Fibroblast of upper back skin (primary cell): ENCODE measurements at places on chromosomes 6 and 20.

- DNase-seq: peak; percentile 36
These were observed 107.8 kb downstream of the SMLR1 start for GRCh38 chr6:130934848-130935585.

- DNase-seq: peak; percentile 49
These were observed 26.1 kb upstream of the NEDD9 start for GRCh38 chr6:11258260-11259237.

DNA sequence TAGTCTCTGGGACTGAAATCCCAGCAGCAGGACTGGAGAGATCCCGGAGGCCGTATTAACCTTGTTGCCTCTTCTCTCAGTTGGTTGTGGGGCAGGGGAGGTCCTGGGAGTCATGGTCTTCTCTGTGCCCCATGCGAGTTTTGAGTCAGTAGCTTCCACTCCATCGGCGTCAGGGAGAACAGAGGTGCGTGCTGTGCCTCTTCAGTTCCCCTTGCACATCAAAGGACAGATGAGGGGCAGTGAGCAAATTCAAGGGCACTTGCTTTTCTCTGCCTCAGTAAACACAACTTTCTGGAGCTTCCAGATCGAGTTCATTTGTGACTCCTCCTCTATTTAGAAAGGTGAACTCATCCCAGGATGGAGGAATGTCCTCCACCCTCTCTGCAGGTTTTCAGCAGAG, 48.6 kb downstream of the MOCS1 start:
- DNase-seq: no peak

- no peak for DNase-seq
These were observed 23.9 kb upstream of the VSTM2L start for GRCh38 chr20:37878835-37879599.

DNA sequence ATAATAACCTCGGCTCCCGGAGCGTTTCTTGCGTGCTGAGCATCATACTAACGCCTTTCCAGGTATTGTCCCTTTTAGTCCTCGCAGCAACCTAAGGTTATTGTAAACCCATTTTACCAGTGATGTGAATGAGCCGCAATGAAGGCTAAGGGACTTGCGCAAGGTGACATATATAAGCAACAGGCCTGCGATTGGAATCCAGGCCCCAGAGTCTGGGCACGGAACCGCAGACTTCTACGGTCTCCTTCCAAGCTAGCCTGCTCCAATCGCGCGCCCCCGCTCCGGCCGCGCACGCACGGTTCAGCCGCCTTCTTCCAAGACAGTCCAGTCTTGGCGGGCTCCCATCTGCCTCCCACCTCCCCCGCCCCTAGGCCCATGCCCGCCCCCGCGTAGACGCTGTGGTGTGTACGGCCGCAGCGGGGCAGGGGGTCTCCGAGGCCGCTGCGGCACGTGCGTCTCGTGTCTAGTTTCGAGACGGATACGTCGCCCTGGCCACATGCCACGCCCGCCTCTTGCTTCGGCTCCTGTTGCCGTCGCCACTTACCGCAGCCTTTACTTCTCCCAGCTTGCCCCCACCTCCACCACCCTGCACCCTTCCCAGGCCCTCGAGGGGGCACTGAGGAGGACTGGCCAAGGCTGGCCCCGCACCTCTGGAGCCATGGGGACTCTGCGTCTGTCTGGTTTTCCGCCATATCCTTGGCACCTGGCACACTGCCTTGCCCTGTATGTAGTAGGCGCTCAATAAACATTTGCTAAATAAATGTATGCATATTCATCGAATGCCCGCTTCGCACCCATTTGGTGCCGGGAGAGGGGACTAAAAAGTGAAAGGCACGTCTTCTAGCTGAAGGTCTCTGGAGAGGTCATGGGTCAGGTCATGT, 855 bp upstream of the GFOD1 start:
- peak; percentile 25 for DNase-seq

- no peak for DNase-seq
These were observed 203.0 kb upstream of the RGS17 start for GRCh38 chr6:153334121-153334520.

DNA sequence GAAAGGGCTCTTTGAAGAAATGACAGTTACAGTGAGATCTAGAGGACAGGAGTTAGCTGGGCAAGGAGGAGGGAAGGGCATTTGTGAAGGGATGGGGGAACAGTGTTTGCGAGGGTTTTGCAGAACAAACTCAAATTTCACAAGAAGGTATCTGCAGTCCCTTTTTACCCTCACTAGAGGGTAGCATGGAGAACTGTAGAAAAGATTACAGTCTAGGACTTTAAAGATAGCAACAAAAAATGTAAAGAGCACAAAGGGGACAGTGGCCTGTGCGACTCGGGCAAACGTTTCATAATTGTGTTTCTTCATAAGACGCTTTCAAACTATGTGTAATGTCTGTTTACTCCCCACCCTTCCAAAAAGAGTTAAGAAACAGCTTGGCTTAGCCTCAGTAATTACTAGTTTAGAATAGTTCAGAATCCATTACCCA, 21.2 kb upstream of the ASXL1 start:
- peak; percentile 43 for DNase-seq

DNA sequence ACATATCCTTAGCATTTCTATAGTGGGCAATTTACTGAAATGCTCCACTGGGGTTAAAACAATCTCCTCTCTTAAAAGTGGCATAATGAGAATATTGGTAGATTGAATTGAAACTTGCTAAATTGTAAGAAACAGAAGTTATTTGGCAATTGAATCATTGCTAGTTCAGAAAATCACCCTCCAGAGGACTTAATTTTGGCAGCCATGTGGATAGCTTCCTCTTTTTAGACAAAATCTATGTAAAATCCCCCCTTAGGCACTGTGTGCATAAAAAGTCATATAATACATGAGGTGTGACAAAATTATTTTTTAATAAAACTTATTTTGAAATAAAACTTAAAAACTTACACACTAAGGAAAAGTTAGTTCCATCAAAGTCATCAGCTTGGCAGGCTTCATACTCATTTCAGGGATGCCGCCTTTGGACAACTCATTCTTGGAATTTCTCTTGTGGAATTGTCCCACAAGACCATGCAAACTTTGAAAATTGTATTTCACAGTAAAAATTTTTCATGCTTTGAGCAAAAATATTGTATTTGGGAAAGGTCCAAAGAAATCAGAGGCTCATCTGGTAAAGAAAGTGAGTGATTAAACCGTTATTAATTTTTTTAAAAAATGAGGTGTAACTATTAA, 473.0 kb downstream of the BCKDHB start:
- peak; percentile 6 for DNase-seq

- no peak for DNase-seq
These were observed 39.0 kb upstream of the PLN start for GRCh38 chr6:118509009-118509617.

DNA sequence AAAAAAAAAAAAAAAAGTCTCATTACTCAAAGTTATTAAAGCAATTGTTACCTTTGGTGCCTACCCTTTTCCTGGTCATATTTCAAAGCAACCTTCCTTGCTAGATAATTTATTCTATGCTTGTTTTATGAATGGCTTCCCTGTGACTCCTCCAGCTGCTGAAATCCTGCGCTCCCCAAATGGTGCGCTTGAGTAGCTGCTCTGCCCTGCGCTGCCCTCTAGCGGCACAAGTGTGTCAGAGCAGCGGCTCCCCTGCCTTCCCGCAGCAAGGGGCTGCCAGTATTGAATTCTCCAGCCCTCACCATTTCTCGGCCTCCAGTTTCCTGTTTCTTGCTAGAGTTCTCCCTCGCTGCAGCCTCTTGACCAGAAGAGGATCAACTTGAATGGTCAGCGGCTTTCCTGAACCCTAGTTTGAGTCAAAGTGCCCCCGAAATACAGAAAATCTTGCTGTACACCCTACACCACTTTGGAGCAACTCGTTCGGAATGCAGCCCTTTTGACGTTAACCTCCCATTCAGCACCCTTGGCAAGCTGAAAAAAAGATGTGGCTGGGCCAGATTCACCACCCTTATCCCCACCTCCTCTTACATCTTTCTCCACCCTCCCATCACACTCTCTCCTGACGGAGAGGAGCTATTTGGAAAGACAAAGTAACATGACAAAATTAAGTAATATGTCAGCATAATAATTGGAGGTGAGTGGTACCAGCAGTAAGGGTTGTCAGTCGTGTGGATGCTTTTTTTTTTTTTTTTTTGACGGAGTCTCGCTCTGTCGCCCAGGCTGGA, 60.4 kb upstream of the KLHL31 start:
- peak; percentile 68 for DNase-seq

GRCh38 chr20:12659942-12660341, 348.8 kb upstream of the SPTLC3 start:
- no peak for DNase-seq

GRCh38 chr6:3190056-3190455, 32.7 kb upstream of the TUBB2A start:
- no peak for DNase-seq

DNA sequence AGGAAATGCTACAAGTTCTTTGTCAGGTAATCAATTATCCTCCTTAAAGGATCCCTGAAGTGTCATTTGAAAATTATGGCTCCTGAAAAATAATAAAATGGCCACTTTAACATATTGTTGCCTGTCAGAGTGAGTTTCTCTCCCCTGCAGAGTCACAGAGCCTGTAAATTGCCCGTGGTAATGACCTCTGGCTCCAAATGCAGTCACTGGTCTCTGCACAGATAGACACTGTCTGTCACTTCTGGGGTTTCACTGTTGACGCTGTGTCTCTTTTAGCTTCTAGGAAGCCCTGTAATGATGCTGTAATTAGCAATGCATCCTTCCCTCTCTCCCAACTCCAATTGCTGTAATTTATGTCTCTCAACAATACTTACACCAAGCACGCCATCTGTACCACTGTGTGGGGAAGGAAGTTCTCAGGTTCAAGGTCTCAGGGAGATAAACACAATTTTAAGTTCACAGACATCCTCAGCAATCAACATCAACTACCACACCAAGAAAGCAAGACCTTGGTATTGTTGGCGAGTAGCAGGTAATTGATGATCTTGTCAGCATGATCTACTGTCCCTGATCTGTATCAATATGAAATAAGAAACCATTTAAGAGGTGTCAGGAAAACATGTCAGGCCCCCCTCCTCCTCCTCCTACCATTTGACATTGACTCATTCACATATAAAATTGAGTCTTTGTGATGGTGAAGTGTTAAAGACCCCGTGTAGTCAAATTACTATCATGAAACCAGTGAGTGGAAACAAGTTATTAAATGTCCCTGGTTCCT, 91.2 kb upstream of the SULF2 start:
- DNase-seq: no peak

DNA sequence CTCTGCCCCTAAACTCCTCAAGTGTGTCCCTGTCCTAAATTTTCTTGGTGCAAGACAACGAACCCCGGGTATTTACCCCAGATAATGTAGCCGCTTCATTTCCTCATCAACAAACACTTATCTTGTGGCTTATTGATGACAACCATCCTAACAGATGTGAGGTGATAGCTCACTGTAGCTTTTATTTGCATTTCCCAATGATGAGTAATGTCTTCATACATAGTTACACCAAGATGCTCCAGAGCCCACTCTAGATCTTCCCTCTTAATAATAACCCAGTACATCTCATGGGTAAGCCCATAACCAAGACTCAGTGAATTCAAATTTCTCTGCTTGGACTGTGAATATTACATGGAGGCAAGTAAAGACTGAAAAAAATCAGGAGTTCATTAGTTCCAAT, 48.2 kb upstream of the BEND6 start:
- peak; percentile 63 for DNase-seq

DNA sequence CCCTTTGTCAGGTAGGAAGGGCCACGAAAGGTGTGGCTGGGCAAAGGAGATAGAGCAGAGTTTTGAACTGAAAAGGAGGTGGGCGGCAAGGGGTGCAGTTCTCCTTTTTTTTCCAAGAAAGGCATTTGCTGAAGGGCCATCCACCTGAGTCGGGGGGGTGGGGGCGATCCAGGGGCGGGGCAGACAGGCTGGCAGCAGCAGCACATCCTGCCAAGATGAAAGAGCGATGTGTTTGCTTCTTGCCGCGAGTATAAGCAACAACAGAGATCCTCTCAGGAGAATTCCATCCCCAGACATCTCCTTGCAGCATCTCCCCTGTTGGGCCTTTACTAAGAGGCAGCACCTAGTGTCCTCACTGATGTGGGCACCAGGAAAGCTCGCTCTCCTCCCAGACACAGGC, 516.5 kb downstream of the CD83 start:
- DNase-seq: no peak

DNA sequence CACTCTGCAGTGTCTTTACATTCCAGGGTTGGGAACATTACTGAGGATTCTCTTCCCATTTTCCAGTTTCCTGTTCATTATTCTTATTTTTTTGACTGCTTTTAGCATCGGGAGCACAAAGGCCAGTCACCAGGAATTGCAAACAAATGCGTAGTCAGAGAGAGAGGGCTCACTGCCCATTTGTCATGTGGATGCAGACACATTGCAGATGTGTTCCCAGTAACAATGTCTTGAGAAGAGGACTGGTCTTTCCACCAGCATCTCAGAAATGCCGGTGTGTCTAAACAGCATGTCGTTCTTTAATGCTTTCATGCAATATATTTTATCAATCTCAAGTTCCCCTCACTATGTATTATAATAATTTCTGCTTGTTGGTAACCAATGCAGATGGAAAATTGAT, 952 bp upstream of the TAAR6 start:
- no peak for DNase-seq

- DNase-seq: peak; percentile 73
These were observed 11.2 kb downstream of the SLC35A1 start for GRCh38 chr6:87483929-87484328.

DNA sequence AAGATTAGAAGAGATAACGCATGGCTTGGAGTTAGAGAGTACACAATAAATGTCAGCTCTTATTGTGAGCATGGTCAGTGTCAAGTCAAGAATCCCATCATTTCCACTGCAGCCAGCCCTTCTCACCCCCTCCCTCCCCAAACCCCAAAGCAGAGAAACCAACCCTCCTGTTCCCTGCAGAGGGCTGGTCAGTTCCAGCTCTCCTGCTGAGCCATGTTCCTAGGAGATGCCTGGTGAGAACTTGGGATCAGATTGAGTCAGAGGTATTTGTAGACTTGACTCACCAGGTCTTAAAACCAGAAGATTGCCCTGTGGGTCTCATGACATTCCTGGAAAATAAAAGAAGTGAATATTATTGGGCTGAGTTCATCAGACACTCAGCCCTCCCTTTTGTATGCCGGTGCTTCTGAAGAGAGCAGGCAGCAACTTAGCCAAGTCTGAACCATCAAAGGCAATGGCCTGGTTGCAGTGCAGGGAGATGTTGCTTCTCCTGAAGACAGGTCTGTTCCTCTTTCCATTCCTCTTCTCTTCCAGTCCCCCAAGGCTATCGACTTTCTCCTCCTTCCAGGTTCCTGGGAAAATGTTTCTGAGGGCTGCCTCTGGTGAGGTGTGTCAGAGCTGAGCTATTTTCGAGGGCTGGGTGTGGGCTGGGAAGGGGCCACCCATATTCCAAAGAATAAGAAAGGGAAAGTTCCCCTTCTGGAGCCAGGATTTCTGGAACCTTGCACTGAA, 278.2 kb upstream of the SUPT3H start:
- DNase-seq: peak; percentile 100

GRCh38 chr6:25576919-25577318, 75.1 kb upstream of the SCGN start:
- DNase-seq: no peak

- DNase-seq: no peak
These were observed 23.0 kb downstream of the RNASET2 start for GRCh38 chr6:166933396-166933795.

- no peak for DNase-seq
These were observed 10.2 kb upstream of the RCAN2 start for GRCh38 chr6:46501136-46502089.

GRCh38 chr20:5056801-5057599, 55.7 kb upstream of the SLC23A2 start:
- DNase-seq: peak; percentile 6
